ENCODE measurements at places on chromosomes 5 and 9.

- DNase-seq: no peak
Observed at GRCh38 chr9:123852403-123852802, 77.5 kb downstream of the DENND1A start.

DNA sequence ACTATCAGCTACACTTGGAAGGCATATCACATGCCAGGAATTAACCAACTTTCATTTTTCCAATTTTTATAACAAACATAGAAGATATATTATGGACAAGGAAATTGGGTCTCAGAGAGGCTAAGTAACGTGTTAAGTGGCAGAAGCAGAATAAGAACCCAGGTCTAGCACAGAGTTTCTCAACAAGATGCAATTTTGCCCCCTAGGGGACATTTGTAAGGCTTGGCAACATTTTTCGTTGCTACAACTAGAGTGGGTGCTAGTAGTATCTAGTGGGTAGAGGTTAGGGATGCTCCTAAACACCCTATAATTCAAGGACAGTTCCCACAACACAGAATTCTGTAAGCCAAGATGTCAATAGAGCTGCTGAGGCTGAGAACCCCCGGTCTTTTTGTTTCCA, 180.6 kb downstream of the SNCAIP start:
- no peak for DNase-seq

DNA sequence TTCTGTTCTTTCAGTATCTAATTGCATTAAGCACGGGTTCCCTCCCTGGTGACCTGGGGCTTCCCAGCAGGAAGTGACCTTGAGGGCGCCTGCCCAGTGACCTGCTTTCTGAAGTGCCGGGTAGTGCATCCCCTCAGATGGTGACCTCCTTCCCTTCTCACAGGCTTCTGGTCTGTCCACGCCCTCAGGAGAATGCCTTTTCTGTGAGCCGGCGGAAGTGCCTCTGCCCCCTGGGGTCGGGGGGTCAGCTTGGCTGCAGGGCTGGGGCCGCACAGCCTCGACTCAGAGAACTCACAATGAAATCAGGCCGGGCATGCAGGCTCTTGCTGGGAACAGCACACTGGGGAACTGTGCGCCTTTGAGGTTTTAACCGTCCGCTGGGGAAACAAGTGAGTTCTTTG, 124.5 kb upstream of the PHYKPL start:
- no peak for DNase-seq

DNA sequence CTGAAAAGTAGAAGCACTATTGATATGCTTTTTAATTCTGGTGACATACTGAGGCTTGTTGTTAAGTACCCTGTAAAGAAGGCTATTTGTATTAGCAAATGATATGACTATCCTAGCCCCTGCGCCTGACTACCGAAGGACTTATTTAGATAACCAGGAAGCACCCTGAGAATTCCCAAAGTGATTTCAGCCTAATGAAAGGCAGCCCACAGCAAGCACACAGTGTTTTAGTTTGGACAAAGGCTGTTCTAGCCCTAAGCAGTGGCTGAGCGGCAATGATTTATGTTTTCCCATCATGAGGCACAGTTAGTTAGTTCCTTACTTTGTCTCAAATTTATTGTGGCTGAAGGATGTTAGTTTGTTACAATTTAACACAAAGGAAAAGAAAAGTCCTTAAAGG, 235.3 kb downstream of the KCTD16 start:
- DNase-seq: no peak

- no peak for DNase-seq
Observed at GRCh38 chr9:69030851-69031645, 4.5 kb upstream of the FXN start.

DNA sequence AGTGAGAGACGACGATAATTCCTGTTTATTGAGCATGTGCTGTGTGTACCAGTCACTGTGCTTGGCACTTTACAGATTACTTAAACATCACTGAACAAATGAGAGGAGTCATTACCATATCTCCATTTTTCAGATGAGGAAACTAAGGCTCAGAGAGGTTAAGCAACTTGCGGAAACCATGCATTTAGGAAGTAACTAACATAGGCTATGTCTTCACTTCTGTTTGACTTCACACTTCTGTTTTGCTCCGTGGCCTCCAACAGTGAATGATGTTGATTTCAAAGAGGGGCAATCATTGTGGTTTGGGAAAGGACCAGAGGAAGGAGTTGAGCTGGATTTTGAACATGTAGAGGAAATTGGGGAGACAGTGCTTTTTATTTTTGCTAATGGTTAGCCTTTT, 16.7 kb downstream of the GCNT1 start:
- DNase-seq: no peak

GRCh38 chr5:59609501-59610265, 283.8 kb downstream of the PDE4D start:
- DNase-seq: no peak

DNA sequence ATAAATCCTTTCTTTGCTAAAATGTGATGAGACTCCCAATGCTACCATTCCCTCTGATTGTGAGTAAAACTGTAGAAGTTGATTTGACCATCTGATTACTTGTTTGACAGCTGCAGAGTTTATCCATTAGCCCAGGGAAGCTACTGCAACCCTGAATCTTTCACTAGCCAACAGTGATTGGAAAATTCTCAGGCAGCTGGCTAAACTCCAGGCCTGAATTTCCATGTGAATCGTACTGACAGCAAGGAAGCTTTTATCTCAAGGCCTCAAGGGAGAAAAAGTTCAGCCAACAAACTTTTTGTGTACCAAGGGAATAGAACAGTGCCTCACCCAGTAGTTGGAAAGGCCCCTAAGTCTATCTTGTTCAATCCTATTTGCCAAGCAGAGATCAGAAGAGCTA, 246.7 kb upstream of the TRPM3 start:
- peak; percentile 23 for DNase-seq

DNA sequence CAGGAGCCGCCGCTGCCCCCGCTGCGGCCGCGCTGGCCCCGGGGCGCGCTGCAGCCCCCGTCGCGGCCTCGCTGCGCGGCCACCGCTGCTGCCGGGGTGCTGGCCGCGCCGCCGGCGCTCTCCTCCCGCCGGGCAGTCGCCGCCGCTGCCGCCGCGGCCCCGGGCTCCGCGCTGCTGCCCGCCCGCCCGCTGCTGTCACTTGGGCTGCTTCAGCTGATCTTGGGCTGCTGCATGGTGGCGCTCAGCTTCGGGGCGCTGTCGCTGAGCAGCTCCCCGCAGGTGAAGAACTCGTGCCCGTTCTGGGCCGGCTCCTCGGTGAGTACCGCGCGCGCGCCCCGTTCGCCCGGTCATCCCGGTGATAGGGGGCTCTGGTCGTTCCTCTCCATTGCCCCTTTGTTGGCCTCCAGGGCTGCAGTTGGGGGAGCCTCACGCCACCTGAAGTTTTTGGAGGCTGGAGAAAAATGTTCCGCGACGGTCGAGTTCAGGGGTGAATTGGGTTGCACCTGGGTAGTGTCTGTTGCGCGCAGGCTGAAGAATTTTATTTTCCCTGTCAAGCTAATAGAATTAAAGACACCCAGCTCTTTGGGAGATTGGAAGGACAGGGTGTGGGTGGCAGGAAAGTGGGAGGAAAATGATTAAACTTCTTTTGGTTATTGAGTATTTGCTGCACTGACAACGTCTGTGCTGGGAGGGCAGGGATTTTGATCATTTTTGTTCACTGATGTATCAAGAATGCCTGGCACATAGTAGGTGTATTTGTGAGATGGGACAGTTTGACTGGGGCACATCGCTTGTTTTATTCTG, 596 bp downstream of the ENTREP1 start:
- DNase-seq: no peak

DNA sequence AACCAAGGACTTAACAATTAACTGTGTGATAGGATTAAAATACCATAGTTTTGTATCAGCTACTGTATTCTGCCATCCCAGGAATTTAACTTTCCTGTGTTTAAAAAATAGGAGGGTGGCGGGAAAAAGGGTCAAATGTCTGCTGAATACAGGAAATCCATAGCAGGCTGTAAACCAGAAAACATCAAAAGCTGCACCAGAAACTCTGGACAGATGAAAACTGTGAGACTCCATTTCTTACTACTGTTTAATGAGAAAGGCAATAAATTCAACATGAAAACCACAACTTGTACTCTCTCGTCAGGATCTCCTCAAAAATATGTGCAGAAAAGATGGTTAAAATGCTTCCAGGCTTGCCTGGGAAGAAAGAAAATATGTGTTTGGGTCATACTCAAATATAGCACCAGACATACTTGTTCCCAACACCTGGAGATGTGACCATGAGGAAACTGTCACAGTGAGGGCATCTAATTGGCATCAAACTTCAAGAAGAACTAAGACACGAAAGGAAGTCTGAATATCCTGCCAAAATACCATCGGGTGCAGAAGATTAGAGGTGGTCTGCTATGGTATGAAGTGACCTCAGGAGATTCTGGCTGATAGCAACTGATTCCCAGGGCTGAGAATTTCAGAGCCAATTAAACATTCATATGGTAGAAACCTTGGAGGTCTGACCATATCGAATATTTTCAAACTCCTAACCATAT, 164.7 kb upstream of the TARS1 start:
- DNase-seq: no peak

- no peak for DNase-seq
Observed at GRCh38 chr5:164532235-164532900, 1026.9 kb downstream of the MAT2B start.

DNA sequence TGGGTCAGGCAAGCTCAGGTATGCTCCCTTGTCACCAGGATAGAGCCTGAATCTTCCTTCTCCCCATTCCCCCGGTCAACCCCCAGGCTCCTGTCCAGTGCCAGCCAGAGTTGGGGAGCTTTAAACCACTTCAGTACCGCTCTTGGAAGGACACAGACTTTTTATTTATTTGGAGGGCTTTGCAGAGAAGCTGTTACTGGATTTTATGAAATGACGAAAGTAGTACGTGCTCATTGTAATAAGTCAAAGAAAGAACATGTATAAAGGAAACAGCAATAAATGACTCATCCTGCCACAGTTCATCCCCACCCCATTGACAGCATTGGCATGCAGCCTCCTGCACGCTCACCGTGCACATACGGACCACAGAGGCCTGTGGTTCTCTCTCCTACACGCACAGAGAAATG, 230.3 kb downstream of the AUH start:
- peak; percentile 77 for DNase-seq

DNA sequence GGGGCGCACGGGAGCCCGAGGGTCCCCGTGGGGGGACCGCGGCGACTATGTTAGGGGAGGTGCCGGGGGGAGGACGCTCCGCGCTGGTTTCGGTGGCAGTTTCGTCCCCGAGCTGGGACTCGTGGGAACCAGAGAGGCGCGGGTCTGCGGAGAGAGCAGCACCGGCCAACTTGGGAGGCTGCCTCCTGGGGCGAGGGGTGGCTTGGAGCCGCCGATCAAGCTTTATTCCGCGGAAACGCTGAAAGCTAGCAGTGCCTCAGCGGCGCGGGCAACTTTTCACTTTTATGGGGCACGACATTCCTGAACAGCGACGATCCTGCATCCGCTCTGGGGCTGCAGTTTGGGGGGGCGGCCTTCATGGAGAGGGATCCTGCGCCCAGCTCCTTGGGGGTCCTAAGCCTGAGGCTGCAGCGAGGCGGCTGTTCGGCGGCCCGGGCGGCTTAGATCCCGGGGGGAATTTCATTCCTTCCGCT, 369 bp downstream of the OCLN start:
- no peak for DNase-seq

DNA sequence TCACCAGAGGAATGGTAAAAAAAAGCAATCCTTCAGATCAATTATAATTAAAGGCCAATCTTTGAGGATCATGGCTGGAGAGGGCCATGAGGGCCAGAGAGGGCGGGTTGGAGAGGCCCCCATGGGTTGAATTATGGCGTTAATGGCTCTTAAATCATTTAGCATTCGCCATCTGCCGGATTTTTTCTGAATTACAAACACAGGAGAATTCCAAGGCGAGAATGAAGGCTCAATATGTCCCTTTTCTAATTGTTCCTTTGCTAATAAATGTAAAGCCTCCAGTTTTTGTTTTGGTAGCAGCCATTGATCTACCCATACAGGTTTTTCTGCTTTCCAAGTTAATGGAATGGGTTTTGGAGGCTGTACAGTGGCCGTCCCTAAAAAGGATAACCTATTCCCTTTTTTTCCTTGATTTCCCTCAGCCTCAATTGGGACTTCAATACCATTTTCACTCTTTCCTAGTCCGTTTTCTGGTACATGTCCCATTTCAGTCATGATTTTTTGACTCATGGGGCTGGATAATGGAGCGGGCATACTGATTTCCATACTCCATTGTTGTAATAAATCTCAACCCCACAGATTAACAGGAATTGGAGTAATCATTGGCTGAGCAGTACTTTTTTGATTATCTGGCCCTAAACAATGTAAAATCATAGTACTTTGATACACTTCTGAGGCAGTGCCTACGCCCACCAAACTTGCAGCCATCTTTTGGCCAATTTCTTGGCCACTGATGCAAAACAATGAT, 6.7 kb upstream of the TMEM141 start:
- DNase-seq: no peak

DNA sequence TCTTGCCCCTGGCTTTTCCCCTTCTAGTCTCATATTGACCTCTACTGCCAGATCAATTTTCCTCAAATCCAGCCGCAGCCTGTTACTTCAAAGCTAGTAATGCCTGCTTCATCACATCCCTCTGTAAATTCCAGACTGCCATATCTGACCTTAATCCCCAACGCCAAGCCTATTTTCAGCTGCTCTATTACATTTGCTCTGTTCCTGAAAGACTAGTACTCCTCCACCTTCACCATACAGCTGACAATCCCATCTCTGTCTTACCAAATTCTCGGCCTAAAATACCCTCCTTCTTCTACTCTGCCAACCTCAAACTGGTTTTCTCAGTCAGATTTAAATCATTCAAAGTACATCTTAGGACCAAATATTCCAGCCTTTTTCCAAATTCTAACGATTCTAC, 420.2 kb downstream of the RAB3C start:
- DNase-seq: no peak

DNA sequence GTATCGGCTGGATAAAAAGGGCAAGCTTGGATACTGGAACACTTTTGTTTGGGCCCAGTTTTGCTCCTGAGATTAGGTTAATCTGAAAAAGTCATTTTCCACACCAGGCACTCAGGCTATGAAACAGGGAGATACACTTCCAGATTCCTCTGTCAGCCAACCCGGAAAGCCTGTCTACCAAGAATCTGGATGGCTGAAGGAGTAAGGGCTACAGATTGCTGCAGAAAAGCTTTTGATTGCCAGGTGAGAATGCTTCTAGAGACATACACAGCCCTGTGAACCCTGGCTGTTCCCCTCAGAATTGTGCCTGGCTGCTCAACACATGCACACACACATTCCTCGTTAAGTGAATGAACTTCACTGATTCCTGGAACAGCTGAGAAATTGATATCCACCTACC, 114.4 kb downstream of the PSD2 start:
- DNase-seq: no peak

DNA sequence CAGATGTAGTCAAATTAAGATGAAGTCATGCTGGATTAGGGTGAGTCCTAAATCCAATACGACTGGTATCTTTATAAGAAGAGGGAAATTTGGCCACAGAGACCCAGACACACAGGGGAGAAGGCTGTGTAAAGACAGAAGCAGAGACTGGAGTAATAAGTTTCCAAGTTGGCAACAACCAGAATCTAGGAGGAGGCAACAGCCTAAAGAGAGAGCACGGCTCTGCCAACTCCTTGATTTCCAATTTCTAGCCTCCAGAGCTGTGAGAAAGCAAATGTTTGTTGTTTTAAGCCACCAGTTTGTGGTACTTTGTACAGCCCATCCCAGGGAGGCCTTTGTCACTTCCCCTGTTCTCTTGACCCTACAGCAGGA, 74.4 kb downstream of the ATG10 start:
- no peak for DNase-seq

All from lower leg skin (tissue), 4 donors.